Activated CD4-positive, alpha-beta memory T cell treated with anti-CD3 and anti-CD28 coated beads, Interleukin-2, amount 10 ng/mL, durations not matched to agents 7 days and 5 days (primary cell): ENCODE measurements at places on chromosomes 2 and 18. TPM values are rescaled to one million over a fixed set of nuclear protein-coding genes. Genes with fewer than 3 reads are reported as not detected.

GRCh38 chr18:22734791-22735627 lies 198.1 kb upstream of the RBBP8 start:
- no peak overlapping the region for H3K4me3 ChIP-seq
- H3K36me3 ChIP-seq = no peaks in the 10 kb centered on the region
- H3K27ac ChIP-seq = no peak overlapping the region
- H3K4me1 ChIP-seq = peaks cover 3% of the 10 kb centered on the region

- H3K4me3 ChIP-seq = peak overlapping the region; percentile 76
- peak overlapping the region; percentile 99 for H3K27ac ChIP-seq
- DNase-seq = peak; percentile 70
- no peaks in the 10 kb centered on the region for H3K27me3 ChIP-seq
- H3K4me1 ChIP-seq = peaks cover 95% of the 10 kb centered on the region
Measured at GRCh38 chr2:233419602-233420391, 65.5 kb downstream of the DGKD start.

- H3K4me3 ChIP-seq = no peak overlapping the region
- H3K27ac ChIP-seq = no peak overlapping the region
- peaks cover 9% of the 10 kb centered on the region for H3K27me3 ChIP-seq
- DNase-seq = no peak
- H3K36me3 ChIP-seq = no peaks in the 10 kb centered on the region
- H3K4me1 ChIP-seq = no peaks in the 10 kb centered on the region
Measured at GRCh38 chr18:11807233-11807632, 44.0 kb upstream of the CHMP1B start.

GRCh38 chr18:31686986-31687928 lies 2.9 kb upstream of the B4GALT6 start:
- no peaks in the 10 kb centered on the region for H3K36me3 ChIP-seq
- no peak overlapping the region for H3K27ac ChIP-seq
- H3K4me1 ChIP-seq = peaks cover 14% of the 10 kb centered on the region
- H3K27me3 ChIP-seq = peaks cover 32% of the 10 kb centered on the region
- no peak overlapping the region for H3K4me3 ChIP-seq

- no peak for DNase-seq
- H3K27ac ChIP-seq = no peak overlapping the region
- no peak overlapping the region for H3K4me3 ChIP-seq
- H3K36me3 ChIP-seq = peaks cover 32% of the 10 kb centered on the region
- H3K27me3 ChIP-seq = no peaks in the 10 kb centered on the region
Measured at GRCh38 chr2:19929226-19929625, 27.4 kb upstream of the TTC32 start.

DNA sequence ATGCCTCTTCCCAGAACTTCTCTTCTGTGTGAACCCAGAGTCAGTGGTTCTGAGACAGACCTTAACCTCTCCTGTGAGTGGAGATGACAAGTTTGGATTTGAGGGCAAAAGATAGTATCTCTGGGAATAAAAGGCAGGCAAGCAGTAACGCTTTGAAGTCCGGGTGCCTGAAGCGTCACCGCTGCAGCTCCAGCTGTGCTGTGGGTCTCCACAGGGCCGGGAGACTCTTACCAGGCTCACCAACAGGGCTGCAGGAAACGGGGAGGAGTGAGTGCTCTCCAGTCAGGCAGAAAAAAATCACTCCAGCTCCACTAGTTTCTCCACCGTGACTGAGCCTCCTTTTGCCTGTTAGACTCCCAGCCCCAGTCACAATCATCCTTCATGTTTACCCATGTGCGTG lies 79.7 kb upstream of the MAP4K4 start:
- H3K27ac ChIP-seq = no peak overlapping the region
- no peaks in the 10 kb centered on the region for H3K36me3 ChIP-seq
- H3K4me3 ChIP-seq = no peak overlapping the region
- DNase-seq = no peak
- no peaks in the 10 kb centered on the region for H3K27me3 ChIP-seq

Gene IL36A
- not detected for total RNA-seq
